HCT116 (cell line): ENCODE measurements at places on chromosomes 7 and 10.

- DNase-seq, result peak; percentile 56
These were observed at the start of the genes COG5 and DUS4L for GRCh38 chr7:107563775-107564552. TSS of gene COG5 (minus strand) at chr7:107563920. CDS start at chr7:107563896, 24 bp downstream. TSS of gene DUS4L (plus strand) at chr7:107563971. CDS start at chr7:107567071, 3,100 bp downstream.

- DNase-seq, result peak; percentile 77
These were observed 89.9 kb upstream of the CAPZA2 start for GRCh38 chr7:116772423-116772863.

DNA sequence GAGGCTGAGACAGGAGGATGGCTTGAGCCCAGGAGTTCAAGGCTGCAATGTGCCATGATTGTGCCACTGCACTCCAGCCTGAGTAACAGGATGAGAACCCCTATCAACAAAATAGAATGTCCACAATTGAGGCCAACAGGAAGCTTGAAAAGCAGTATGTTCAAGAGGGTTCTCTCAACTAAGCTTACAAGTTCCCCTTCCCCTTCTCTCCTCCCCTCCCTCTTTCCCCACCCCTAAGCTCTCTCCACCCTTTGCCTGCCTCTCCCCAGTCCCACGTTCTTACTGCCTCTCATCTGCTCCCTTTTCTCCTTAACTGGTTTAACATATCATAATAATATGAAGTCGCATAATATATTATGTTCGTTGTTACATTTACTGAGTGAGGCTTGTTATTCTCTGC is 35.4 kb downstream of the KIAA1549 start:
- no peak for DNase-seq

GRCh38 chr10:44618910-44619309 is 234.0 kb upstream of the CXCL12 start:
- DNase-seq, result no peak

DNA sequence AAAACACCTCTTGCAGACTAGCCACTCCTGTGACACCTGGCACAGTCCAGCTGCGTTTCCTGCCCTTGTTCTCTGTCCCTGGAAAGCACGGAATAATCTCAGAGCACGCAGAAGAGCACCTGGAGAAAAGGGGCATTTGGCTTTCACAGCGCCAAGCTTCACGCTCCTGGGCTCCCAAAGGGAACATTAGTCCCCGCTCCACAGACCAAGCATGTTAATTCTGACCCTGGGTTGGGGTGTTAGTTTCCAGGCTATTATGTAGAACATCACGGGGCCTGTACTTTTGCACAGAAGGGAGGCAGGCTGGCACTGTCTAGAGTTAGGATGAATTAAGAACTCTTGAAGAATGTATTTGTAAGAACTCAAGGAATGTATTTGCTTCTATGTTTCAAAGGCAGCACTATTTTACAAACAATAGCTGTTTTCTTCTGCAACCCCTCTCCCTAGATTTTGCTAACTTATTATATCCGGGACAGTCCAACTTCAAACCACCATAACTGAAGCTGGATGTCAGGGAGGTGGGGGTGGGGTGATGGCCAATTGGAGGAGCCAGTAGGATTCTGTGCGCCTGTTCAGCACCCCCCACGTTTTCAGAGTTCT is 62.2 kb upstream of the TRIM8 start:
- DNase-seq, result no peak

GRCh38 chr10:66828957-66829356 is 96.9 kb upstream of the LRRTM3 start:
- DNase-seq, result no peak

GRCh38 chr7:109659261-109659660 is 1089.6 kb downstream of the DNAJB9 start:
- DNase-seq, result no peak

GRCh38 chr10:27223964-27224363 is 16.6 kb downstream of the ACBD5 start:
- DNase-seq, result no peak

DNA sequence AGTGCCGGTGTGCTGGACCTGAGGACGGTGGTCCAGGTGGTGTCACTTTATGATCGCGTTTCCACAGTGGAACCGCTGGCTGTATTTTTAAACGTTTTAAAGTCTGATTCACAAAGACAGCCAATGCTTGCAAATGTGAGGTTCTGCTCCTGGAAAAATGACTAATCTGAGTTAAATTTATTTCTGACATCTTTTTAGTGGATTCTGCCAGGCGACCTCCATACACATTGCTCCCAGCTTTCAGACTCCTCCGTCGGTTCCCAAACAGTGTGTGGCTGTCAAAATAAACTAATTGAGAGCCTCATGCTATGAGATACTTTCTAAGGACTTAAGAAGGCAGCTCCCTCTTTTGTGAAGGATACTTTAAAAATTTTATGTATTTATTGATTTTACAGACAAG is 12.7 kb upstream of the TTYH3 start:
- DNase-seq, result no peak

GRCh38 chr10:62098278-62099121 is 170.1 kb downstream of the RTKN2 start:
- no peak for DNase-seq

- DNase-seq, result no peak
These were observed 29.0 kb downstream of the PLAC9 start for GRCh38 chr10:80161321-80162083.

- DNase-seq, result no peak
These were observed 38.0 kb downstream of the EGFR start for GRCh38 chr7:55056577-55057480.

DNA sequence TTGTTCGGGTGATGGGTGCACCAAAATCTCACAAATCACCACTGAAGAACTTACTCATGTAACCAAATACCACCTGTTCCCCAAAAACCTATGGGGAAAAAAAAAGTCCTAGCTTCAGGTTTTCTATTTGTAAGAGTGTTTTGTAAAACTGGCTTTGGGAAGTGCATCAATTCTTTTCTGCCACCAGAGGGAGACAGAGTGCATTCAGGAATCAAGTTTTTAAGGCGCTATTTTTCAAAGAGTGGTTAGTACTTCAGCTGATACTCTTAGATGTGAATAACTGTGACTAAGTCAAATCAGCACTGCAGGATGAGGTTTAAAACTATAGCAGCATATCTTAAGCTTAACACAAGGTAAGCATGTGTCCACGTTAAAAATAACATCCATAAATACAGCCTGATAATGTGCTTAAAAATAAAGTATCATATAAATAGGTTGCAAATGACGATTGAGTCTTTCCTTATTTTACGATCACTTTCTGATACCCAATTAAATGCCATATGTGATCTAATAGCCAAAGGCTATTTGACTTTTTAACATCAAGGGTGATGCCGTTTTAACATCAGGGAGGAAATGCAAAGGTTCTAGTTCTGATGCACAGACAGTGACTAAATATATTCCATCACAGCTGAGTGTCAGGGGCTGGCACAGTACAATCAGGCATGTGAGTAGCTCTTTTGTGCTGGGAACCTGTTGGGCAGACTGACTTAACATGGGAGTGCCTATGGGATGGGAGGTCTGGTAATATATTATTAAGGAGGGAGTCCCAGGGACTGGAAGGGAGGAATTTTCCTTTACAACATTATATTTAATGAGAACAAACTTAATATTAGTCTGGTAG is 10.6 kb upstream of the LYZL2 start:
- DNase-seq, result peak; percentile 61

- DNase-seq, result peak; percentile 7
These were observed 119.6 kb upstream of the MKX start for GRCh38 chr10:27865221-27865635.

GRCh38 chr10:75980419-75981002 is 549.1 kb downstream of the LRMDA start:
- no peak for DNase-seq

DNA sequence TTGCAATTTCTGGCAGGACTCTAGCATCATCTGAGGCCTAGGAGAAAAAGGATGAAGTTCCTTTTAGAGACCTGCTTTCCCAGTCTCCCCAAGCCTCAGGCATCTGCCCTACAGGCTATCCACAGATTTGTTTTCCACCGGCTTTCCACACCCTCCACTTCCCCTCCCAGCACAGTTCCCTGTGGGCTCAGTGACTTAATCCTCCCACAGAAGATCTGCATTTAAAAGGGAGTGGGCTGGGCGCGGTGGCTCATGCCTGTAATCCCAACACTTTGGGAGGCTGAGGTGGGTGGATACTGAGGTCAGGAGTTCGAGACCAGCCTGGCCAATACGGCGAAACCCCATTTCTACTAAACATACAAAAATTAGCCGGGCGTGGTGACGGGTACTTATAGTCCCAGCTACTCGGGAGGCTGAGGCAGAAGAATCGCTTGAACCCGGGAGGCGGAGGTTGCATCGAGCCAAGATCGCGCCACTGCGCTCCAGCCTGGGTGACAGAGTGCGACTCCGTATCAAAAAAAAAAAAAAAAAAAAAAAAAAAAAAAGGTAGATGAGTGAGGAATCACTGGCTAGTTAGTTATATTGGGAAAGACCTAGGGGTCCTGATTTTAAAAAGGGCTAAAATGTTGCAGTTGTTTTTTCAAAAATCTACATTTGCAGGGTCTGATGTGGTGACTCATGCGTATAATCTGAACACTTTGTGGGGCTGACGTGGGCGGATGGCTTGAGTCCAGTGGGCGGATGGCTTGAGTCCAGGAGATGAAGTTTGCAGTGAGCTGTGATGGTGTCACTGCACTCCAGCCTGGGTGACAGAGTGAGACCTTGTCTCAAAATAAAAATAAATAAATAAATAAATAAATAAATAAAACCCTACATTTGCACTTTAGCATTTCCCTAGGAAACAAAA is 119.5 kb downstream of the BAMBI start:
- DNase-seq, result no peak

- DNase-seq, result no peak
These were observed 779 bp downstream of the C1QL3 start for GRCh38 chr10:16520900-16521299.

- DNase-seq, result no peak
These were observed 18.7 kb upstream of the ACHE start for GRCh38 chr7:100914208-100914878.

GRCh38 chr10:75613685-75614504 is 182.5 kb downstream of the LRMDA start:
- no peak for DNase-seq

DNA sequence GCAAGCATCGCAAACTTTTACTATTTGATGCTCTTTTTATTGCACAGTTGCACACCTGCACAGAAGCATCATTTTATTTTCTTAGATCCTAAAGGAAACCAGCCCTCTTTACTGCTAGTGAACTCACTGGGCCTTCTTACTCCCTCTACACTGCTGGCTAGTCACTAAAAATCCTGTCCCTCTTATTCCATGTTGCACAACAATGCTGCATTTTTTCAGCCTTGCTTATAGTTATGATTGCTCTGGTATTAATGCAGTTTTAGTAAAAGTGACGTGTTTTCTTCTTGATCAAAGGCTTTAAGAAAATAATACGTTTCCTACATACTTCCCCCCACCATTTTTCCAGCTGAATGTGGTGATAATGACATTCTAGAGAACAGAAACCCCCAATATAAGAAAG is 132.9 kb upstream of the FAM3C start:
- no peak for DNase-seq

GRCh38 chr7:141251957-141252356 is 178.1 kb downstream of the TMEM178B start:
- no peak for DNase-seq

DNA sequence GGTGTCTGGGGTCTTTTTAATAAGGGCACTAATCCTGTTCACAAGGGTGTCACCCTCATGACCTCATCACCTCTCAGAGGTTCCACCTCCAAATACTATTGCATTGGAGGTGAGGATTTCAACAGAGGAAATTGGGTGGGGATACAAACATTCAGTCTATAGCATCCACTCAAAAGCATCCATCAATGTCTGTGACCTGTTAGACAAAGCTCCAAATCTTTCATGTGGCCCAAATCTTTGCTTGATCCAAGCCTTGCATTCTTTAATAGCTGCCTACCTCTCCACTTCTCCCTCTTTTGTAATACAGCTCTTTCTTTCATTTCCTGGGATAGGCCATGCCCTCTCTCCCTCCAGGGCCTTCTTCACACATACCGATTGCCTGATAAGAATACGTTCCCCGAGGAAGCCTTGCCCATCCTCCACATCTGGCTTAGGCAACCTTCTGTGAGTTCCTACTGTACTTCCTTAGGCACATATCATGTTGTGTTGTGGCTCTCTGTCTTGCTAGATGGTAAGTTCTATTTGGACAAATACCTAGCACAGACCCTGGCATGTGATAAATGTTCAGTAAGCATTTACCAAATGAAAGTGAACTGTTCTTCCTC is 66.1 kb downstream of the CREM start:
- DNase-seq, result no peak

DNA sequence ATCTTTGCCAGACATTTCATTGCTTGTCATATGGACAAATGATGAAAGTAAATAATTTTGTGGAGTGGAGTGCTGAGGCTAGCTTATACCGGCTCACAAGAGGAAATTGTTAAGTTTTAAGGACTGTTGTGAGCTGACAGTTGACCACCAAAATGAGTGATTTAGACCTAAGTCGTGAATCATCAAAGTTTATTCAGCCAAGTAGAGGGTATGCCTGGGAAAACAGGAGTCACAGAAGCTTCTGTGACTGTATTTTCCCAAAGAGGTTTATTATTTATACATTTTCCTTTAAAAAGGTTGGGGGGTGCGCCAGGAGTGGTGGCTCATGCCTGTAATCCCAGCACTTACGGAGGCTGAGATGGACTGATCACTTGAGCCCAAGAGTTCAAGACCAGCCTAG is 21.8 kb downstream of the MRPS24 start:
- no peak for DNase-seq

- no peak for DNase-seq
These were observed 42.9 kb upstream of the ST7 start for GRCh38 chr7:116910383-116910782.

GRCh38 chr7:106987777-106988176 is 56.7 kb upstream of the PRKAR2B start:
- no peak for DNase-seq

- no peak for DNase-seq
These were observed 2.1 kb upstream of the EGFR start for GRCh38 chr7:55016746-55017090.

GRCh38 chr7:19526639-19527038 is 182.2 kb downstream of the POLR1F start:
- no peak for DNase-seq

GRCh38 chr7:35760143-35760745 is 40.6 kb upstream of the SEPTIN7 start:
- no peak for DNase-seq

GRCh38 chr7:151736403-151736909 is 140.5 kb downstream of the PRKAG2 start:
- peak; percentile 65 for DNase-seq

- peak; percentile 47 for DNase-seq
These were observed 119.0 kb upstream of the KCNMA1 start for GRCh38 chr10:77756319-77757232.

DNA sequence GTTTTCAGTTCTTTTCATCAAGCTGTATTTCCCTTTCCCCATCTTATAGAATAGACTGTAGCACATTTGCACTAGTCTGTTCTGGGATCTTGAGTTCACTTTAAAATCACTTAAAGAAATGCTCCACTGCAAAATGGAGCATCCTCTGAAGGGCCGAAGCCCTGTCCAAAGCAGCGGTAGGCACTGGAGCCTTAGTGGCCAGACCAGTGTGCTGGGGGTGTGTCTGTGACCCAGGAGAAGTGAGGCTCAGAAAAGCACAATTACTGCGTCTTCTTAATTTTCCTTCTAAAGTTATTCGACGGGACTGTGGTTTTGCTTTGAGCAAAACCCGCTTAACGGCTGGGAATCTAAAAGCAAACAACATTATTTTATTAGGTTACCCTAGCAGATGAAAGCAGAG is 205.7 kb downstream of the SLC25A13 start:
- DNase-seq, result no peak

GRCh38 chr7:157355784-157356511 is 19.1 kb downstream of the DNAJB6 start:
- DNase-seq, result no peak
